ENCODE measurements at places on chromosomes 6 and 20.

DNA sequence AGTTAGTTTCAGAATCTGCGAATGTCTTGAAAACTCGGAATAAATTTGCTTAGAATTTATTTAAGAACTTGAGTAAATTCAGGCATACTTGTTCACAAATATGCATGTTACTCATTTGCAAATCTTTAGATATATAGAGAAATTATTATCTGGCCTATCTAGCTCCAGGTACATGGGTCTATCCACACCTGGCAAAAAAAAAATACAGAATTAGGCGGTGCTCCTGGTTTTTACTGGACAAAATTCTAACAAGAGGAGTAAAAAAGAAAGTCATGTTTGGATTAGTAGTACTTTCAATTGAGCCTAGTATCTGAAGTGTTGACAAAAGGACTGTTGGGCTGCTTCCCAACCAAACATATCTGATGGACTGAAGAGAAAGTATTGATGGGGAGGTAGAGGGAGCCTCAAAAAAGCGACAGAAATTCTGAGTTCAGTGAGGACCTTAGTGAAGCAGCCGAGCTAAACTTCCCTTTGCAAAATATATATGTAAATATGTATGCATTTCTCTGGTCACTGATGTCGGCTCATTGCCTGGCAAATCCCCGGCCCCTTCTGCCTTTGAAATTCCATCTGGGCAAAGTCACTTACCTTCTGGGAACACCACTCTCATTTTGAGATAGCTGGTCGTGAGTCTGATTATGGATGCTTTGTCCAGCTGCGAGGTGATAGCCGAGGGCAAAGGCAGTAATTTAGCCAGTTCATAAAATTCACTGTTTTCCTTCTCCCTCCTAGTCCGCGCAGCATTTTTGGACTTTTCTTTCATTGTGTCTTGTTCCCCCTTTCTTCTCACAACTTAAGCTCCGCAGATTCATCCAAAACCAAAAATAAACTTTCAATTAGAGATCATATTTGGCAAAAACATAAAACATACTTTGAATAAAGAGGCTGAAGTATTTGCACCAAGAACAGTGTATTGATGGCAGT is 1.8 kb downstream of the SIM1 start:
- DNase-seq, result no peak

GRCh38 chr6:53048431-53049195 is 16.6 kb upstream of the FBXO9 start:
- DNase-seq, result peak; percentile 81

DNA sequence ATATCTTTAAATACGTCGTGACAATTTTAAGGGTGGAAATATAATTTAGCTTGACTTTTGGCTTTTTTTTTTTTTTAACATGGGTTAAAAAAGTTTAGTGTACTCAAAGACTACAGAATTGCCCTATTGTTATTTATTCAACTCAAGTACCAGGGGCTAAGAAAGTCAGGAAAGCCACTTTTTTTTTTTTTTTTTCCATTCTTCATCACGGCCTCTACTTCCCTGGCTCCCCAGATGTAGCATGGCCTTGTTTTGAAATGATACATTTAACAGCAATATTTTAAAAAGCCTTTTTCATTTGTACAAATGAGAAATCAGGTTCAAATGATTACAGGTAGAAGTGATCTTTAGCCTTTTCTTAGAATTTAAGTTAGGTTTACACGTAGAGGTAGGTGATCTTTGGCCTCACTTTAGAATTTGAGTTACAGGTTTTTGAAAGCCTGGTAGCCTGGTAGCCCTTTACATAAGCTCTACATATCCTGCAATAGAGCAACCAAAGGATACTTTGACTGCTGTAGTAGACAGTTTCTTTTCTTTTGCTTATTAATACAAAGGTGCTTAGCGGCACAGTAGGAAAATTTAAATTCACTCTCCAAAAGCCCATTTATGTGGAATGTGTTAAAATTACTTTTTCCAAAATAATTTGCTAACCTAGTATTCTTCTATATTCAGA is 160.5 kb upstream of the MMS22L start:
- DNase-seq, result no peak

GRCh38 chr6:42217157-42217518 is 523 bp downstream of the MRPS10 start:
- DNase-seq, result peak; percentile 34

GRCh38 chr6:34638834-34639736 is 57.5 kb downstream of the ILRUN start:
- peak; percentile 27 for DNase-seq

GRCh38 chr20:48075591-48076174 is 290.4 kb upstream of the SULF2 start:
- DNase-seq, result peak; percentile 12

DNA sequence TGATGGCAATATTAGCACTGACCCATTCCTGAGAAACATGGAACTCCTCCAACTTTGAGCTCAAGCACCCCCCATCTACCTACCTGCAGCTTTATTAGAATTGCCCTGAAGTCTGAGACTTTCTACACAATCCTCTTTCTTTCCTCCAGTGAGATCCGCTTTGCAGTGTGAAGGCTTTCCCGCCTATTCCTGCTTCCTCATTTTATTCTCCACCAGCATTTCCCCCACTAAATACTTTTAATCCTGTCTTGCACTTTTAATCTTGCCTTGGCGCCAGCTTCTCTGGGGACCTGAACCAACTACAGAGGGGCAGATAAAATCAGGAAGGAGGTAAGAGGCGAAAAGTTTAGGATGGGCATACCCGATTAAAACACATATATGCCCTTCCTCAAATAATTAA is 178.1 kb upstream of the PRDM1 start:
- DNase-seq, result no peak

Data from NB4 (cell line).